ENCODE measurements at places on chromosomes 6 and 20.

DNA sequence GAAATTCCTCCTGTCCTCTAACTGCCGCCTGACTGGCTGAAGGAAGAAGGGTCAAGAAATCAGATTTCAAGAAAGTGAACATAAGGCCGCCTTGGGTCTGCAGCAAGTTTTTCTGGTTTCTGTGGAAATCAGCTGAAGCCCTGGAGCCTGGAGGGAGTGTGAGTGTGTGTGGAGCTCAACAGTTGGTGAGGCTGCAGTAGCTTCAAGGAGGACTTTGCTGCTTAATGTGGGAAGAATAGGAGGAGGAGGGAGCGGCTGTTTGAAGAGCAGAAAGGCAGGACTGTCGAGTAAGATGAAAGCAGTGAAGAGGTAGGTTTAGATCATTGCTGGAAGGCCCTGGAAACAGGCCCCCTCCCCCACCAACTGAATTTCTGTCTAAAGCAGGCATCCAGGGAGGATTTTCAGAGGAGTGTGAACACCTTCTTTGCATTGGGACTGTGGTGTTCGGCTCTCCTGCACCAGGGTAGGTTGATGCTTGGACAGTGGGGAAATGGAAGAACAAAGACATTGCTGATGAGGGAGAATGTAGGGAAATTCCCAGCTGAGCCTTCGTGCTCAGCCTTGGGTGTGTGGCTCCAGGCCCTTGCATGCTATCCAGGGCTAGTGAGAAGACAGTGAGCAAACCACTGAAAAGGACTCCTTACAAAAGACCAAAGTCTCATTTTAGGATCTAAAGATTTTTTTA is 79.5 kb upstream of the VSTM2L start:
- no peak for DNase-seq

- no peak for DNase-seq
These were observed 90.8 kb downstream of the CLIC5 start for GRCh38 chr6:45924763-45925342.

DNA sequence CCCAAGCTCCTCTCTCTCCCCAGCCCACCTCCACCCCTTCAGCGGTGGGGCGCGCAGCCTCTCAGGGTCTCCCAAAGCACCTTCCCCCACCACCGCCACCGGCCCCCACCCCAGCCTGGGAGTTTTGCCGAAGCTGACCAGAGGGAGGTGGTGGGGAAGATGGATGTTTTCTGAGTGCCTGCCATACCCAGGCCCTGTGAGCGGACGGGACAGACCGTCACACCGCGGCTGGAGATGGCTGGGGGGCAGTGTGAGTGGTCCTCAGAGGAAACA is 5.7 kb downstream of the C20orf204 start:
- DNase-seq = no peak

DNA sequence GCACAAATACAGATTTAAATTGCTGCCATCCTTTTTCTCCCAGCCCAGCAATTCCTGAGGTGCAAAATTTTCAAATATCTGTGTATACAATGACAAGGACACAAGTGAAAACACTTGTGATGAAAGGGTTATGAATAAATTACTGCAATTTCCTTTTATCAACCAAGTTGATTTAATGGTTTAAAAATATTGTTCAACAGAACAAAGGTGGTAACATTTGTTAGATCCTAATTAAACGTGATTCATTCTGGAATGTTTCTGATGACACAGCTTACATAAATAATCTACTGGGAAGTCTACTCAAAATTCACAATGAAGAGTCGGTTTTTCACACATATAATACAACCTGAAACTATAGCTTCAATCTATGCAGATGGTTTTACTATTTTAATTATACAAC is 17.1 kb downstream of the B4GALT5 start:
- DNase-seq = no peak

DNA sequence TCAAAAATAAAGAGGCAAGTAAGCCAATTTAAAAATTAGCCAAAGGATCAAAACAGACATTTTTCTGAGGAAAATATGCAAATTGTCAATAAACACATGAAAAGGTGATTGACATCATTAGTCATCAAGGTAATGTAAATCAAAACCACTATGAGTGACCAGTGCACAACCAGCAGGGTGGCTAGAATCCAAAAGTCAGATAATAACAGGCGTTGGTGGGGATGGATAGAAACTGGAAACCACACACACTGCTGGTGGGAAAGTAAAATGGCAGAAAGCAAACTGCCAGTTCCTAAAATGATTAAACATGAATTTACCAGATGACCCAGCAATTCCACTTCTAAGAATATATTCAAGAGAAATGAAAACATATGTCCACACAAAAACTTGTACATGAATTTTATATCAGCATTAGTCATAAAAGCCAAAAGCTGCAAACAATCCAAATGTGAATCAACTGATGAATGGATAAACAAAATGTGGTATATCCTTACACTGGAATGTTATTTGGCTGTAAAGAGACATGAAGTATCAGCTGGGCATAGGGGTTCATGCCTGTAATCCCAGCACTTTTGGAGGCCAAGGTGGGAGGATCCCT is 74.8 kb upstream of the MBOAT1 start:
- no peak for DNase-seq

DNA sequence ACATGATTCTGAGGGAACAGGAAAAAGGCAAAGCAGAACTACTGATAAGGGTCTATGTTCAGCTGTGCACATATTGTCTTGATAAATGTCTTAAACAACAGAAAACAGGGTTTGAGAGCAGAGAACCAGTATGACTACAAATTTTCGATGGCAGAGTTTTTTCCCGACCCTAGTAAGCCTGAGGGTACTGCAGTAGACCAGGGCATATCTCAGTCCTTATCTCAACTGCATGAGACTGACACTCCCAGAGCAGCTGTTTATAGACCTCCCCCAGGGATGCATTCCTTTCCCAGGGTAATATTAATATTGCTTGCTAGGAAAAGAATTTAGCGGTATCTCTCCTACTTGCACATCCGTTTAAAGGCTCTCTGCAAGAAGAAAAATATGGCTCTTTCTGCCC is 1176.8 kb upstream of the ADGRB3 start:
- DNase-seq = no peak

DNA sequence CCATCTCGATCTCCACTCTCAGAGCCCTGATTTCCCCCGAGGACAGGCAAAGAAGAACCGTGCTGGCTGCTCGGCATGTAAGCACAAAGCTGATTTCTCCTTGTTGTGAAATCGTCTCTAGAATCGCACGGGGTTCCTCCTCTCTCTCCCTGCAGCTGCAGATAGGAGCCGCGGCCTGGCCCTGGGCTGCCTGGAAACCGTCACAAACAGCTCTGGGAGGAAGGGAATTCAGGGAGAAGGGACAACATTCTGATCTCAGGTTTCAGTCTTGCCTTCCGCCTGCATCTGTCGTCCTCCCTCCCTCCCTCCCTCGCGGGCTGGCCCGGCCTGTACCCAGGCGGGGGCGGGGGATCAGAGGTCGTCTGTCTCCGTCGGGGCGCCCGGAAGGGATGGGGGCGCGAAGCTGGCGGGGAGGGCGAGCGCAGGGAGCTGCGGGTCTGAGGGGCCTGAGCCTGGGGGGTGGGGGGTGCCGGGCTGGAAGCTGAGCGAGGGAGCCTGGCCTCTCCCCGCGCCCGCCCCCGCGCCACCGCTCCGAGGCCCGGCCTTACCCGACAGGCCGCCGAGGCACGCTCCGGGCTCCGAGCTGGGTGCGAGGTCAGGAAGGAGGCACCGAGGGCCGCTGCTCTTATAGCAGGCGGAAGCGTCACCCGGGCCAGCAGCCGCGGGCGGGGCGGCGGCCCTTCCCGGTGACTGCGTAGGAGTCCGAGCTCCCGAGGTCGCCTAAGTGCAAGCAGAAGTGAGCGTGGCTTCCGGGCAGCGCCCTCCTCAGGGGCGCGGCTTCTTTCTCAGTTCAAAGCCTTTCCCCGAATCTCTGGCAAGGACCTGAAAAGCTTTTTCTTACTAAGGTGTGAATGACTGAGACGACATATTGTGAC is at the start of gene SERPINB1:
Gene SERPINB1, minus strand, starts transcription at position 600 of the 875 bp plus-strand sequence. CDS start 1,277 bp downstream, outside the sequence.
- DNase-seq = peak; percentile 97

- DNase-seq = no peak
These were observed 32.3 kb downstream of the FOXP4 start for GRCh38 chr6:41578217-41579087.

DNA sequence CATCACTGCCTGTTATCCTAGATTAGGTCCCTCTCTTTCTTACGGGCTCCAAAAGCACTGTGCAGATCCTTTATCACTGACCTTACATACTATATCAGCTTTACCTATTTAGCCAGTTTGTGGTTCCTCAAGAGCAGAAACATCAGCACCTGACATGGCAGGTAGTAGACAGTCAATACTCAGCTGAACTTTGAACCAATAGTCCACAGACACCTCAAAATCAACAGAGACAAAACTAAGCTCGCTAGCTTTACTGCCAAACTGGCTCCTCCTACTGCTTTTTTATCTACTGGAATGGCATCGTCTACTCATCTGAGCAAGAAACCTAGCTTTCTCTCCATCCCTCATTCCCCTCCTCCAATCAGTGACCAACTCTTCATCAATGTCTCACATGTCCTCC is 5.6 kb downstream of the IL17A start:
- no peak for DNase-seq

GRCh38 chr6:119978274-119978889 is 628.8 kb upstream of the MAN1A1 start:
- DNase-seq = no peak

DNA sequence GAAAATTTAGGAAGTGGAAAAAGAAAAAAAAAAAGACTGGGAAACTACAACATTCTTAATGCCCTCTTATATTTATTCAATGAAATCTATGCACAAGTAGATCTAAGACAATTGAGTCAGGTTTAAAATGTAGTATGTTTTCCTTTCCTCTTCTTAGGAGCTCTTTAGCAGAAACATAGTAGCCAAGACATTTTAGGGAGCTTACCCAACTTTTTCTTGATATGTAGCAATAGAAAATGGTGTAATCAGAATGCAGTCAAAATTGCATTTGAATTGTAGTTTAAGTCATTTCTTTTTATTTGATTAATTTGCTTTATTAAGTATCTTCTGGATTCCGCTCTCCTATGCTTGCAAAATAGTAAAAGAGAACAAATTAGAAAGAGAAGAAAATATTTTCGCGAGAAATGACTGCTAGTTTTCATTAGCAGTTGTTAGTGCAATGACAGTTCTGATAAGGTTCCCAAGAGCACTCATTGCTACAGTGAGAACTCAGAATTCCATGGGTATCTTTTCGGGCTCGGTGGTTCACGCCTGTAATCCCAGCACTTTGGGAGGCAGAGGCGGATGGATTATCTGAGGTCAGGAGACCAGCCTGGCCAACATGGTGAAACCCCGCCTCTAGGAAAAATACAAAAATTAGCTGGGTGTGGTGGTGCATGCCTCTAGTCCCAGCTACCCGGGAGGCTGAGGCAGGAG is 52.2 kb downstream of the JARID2 start:
- no peak for DNase-seq

GRCh38 chr20:57473246-57474048 is 51.5 kb downstream of the CTCFL start:
- DNase-seq = peak; percentile 63

GRCh38 chr6:101116337-101116736 is 235.2 kb upstream of the ASCC3 start:
- DNase-seq = no peak

DNA sequence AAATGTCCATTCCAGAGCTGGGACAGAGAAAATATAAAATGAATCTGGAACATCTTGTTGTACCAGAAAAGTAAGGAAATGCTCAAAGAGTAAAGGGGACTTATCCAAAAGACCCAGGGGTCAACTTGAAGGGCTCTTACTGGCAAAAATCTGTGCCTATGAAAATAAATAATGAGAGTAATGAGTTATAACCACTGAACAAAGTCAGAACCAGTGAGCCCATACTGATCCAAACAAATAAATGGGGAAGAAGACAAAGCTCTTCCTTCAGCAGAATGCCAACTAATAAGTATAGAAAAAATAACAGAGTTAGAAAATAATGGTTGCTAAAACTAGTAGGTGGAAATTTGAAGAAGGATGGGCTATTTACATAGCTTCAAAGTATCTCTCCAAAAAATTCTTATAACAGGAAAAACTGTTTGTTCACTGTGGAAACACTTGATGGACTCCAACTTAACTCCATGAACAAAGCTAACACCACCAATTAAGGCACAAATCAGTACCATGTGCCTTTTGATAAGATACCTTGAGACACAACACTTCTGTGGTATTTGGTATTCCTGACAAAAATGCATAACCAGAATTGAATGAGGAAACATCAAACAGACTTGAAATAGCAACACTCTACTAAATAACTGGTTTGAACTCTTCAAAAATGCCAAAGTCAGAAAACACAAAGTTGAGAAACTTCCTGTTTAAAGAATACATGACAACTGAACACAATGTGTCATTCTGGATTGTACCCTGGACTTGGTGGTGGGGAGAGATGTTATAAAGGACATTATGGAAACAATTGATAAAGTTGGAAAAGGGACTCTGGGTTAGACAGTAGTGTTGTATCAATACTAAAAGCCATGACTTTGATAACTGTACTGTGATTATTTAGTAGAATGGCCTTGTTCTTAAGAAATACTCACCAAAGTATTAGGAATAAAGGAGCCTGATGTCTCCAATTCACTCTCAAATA is 197.5 kb downstream of the ISM1 start:
- no peak for DNase-seq

- no peak for DNase-seq
These were observed 44.3 kb upstream of the SLC4A11 start for GRCh38 chr20:3283222-3283820.

All from ascending aorta (tissue), 2 donors.